ENCODE measurements at places on chromosomes 3 and 15.
A peak's percentile ranks its signal among the peaks of the same experiment; 100 is the strongest.

GRCh38 chr15:48510976-48511375 lies 134.5 kb downstream of the FBN1 start:
- DNase-seq: no peak

- no peak for DNase-seq
Measured at GRCh38 chr3:51588724-51589123, 50.2 kb downstream of the RAD54L2 start.

DNA sequence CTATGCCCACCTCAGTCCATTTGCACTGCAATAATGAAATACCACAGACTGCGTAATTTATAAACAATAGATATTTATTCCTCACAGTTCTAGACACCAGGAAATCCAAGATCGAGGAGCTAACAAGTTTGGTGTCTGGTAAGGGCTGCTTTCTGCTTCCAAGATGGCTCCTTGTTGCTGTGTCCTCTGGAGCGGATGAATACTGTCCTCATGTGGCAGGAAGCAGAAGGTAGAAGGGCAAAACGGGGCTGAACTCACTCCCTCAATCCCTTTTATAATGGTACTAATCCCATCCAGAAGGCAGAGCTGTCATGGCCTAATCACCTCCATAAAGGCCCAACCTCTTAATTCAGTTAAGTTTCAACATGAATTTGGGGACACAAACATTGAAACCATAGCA lies 75.3 kb downstream of the P2RY1 start:
- no peak for DNase-seq

GRCh38 chr3:62723166-62723913 lies 151.9 kb downstream of the CADPS start:
- DNase-seq: no peak

GRCh38 chr3:128195369-128195768 lies 42.1 kb downstream of the EEFSEC start:
- no peak for DNase-seq

DNA sequence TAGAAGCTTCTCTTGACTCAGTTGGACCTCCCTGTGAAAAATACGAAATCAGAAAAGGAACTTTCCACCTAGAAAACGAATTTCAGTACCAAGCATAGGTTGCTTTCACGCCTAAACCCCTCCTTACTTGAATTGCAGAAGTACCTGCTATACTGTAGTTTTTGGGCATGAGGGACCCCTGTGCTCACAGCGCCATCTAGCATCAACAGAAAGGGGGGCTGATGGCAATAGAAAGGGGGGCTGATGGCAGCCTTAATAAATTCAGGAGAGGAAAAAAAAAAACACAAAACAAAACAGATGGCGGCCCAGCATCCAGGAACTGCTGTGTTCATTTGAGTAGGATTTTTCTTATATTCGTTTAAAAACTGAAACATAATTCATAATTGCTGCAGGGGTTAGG lies 96.7 kb downstream of the NPAP1 start:
- no peak for DNase-seq

DNA sequence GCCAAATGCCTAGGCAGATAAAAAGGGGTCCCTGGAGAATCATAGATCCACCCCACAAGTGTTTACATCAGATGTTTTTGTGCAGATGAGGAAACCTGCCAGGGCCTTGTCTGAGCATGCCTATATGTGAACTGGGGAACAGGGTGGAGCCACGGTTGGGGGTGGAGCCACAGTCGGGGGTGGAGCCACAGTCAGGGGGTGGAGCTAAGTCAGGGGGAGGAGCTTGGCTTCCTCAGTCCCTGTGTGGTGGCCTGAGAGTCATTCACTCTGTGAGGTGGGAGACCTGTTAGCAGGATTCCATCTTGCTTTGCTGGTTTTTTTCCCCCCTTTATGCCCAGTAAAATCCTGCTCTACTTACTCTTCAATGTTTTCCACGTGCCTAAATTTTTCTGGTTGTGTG lies 57.8 kb upstream of the TGFBR2 start:
- DNase-seq: peak; percentile 4

- DNase-seq: no peak
Measured at GRCh38 chr3:24336101-24336500, 158.5 kb downstream of the THRB start.

DNA sequence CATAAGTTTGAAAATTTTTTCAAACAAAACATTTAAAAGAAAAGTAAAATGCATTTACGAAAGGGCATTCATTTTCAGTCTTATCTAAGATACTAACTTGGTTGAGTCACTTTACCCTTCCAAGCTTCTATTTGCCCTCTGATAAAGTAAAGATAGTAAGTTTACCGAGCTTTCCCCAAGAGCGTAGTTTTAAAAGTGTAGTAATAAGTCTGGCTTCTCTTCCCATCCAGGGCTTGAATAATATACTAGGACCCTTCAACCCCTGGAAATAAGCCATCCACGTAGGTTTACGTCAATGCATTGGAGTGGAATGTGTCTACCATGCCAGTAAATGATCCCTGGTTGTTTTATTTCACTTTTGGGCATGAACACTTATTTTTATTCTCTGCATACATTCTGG lies 608.3 kb downstream of the NTRK3 start:
- DNase-seq: no peak

- DNase-seq: no peak
Measured at GRCh38 chr3:12722226-12722625, 36.8 kb downstream of the TMEM40 start.

DNA sequence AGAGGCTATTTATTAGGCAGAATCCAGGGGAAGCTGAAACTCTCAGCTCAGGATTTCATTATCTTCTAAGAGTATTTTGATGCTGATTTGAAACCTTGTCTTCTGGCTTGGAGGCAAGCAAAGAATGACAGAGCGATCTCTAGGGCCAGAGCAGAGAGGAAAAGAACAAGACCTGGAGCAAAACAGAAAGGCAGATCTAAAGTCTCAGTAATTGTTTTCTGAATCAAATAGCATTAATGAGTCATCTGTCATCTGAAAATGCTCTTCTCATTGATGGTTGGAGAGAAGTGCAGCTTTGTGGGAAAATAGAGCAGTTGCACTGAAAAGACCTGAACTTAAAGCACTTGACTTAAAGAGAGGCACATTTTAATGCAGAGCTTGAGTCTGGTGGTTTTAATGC lies 385.9 kb downstream of the RAP2B start:
- DNase-seq: no peak

DNA sequence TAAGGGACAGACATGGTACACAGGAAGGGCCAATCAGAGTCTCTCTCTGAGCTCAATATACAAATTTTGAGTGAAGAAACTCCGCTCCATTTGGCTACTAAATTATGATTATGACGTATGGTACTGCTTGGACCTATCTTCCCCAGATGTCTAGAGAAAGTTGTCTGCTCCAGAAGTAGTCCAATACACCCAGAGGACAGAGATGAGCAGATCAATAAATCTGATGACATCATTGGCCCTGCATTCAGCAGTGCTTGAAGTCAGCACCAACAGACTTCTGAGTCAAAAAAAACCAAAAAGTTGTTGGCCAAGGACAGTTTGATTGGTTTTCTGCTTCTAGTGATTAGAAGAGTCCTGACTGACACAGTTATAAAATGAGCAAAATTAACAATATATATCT lies 19.9 kb upstream of the ARHGEF26 start:
- no peak for DNase-seq

- DNase-seq: no peak
Measured at GRCh38 chr15:77187751-77188464, 117.0 kb upstream of the TSPAN3 start.

GRCh38 chr3:172405914-172406313 lies 42.3 kb downstream of the GHSR start:
- no peak for DNase-seq

GRCh38 chr15:38847666-38848065 lies 283.1 kb upstream of the RASGRP1 start:
- DNase-seq: no peak

DNA sequence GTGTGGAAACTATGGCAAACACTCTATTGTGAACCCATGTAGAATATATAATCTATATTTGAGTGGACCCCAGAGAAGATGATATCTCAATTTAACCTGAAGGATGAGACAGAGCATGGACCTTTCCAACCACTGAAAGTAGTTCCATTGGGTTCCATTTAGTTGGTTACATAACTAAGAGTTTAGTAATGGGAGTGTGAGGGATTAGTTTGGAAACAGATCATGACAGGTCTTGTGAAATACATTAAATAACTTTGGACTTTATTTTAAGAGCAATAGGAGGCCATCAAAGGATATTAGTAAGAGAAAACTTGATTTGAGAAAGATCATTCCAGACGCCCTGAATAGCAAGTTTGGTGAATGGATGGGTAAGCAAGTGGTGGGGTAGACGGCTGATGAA lies 487.2 kb upstream of the ROBO2 start:
- DNase-seq: no peak

- DNase-seq: no peak
Measured at GRCh38 chr3:114904633-114905032, 242.5 kb downstream of the ZBTB20 start.

- no peak for DNase-seq
Measured at GRCh38 chr3:114115143-114115542, 58.6 kb downstream of the QTRT2 start.

DNA sequence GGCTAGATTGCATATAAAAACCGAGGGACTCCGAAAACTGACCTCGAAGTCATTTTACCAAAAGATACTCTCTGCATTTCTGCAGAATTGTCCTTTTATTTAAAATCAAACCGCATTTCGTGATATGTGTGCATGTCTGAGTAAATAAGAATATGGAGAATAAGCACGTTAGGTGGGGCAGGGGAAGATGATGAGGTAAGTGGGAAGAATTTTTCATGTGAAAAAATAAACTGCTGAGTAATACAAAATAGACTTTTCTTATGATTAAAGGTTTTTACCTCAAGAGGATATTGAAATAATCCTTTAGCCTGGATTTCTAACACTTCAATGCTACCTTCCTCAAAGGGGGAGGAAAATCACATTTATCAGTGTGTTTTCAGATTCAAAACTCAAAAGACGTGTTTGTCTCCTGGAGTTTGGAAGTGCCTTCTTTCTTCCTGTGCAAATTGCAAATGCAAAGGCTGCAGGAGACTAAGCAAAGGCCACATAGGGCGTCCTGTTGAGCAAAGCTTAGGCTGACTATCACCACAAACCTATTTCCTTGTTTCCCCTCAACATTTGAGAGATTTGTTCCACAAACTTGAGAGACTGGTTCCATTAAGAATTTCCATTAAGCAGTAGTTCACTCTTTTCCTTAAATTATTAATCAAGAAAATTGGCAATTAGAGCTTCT lies 813.5 kb downstream of the MCTP2 start:
- no peak for DNase-seq

GRCh38 chr3:70273492-70273891 lies 38.9 kb downstream of the MDFIC2 start:
- no peak for DNase-seq

DNA sequence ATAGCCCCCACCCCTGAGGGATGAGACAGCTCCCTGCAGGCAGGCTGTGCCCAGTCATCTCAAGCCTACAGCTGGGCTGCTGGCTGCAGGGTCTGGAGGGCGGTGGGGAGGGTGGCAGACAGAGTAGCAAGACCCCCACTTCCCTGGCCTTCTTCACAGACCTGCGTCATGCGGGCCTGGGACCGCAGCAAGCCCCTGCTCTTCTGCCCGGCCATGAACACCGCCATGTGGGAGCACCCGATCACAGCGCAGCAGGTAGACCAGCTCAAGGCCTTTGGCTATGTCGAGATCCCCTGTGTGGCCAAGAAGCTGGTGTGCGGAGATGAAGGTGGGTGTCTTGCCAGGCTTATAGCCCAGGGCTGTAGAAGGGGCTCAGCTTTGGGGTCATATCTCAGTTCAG lies 25.0 kb downstream of the PPCDC start:
- DNase-seq: no peak

GRCh38 chr3:101833446-101833974 lies 15.8 kb upstream of the NFKBIZ start:
- DNase-seq: no peak

- DNase-seq: no peak
Measured at GRCh38 chr15:83810110-83810509, 156.2 kb downstream of the ADAMTSL3 start.

- DNase-seq: no peak
Measured at GRCh38 chr3:12705981-12706380, 42.1 kb upstream of the RAF1 start.

- DNase-seq: no peak
Measured at GRCh38 chr3:65265942-65266590, 578.3 kb upstream of the ADAMTS9 start.

DNA sequence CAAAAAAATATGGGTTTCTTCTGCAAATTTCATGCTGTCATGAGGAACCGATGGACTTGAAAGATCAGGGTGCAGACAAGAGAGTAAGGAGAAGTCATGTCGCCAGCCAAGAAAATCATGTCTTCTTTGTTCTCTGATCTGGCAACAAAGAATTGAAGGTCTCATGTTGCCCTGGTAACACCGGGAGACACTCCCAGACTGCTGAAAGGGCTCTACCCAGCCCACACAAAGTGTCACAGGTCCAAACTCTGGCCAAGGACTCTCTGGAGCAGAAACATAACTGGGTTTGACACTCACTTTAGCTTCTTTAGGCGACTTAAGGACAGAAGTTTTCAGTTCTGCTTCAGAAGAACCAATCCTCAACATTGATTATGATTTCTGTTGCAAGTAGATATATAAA lies 42.9 kb downstream of the SIDT1 start:
- DNase-seq: no peak

- no peak for DNase-seq
Measured at GRCh38 chr3:194422188-194422587, 23.1 kb upstream of the GP5 start.

DNA sequence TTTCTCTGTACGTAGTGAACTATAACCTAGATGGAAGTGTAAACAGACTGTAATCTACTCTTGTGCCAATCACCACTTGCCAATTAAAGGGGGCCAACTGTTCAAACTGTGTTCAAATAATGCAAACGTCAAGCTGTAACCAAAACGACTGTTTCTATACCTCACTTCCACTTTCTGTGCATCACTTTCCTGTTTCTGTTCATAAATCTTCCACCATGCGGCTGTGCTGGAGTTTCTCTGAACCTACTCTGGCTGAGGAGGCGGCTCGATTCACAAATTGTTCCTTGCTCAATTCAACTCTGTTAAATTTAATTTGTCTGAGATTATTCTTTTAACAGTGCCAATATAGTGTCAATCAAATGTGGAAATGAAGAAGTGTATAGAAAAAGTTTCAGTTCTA lies 206.7 kb upstream of the TBC1D5 start:
- no peak for DNase-seq

GRCh38 chr3:58167431-58168351 lies 43.1 kb downstream of the DNASE1L3 start:
- DNase-seq: peak; percentile 65

- no peak for DNase-seq
Measured at GRCh38 chr3:113002037-113002436, 11.3 kb downstream of the GTPBP8 start.

DNA sequence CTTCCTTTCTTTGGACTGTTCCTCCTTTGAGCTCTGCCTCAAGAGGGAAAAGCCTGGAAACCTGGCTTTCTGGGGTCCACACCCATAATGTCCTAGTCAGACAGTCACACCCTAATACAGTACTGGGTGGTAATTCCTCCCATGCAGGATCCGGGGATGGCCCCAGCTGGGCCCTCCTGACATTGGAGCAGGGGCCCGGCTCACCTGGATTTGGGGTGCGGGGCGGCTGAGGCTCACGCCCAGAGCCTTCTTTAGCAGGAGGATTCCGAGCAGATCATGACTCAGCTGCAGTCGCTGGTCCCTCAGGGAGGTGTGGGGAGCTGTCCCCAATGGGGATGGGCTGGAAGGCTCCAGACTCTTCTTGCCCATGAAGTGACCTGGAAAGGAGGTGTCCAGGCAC lies 1.0 kb downstream of the NMB start:
- DNase-seq: no peak

Data from stimulated activated CD8-positive, alpha-beta memory T cell treated with anti-CD3 and anti-CD28 coated beads, Interleukin-2, amount 100 ng/mL, for 48 hours (primary cell).